ENCODE measurements at places on chromosomes 1 and 21.

DNA sequence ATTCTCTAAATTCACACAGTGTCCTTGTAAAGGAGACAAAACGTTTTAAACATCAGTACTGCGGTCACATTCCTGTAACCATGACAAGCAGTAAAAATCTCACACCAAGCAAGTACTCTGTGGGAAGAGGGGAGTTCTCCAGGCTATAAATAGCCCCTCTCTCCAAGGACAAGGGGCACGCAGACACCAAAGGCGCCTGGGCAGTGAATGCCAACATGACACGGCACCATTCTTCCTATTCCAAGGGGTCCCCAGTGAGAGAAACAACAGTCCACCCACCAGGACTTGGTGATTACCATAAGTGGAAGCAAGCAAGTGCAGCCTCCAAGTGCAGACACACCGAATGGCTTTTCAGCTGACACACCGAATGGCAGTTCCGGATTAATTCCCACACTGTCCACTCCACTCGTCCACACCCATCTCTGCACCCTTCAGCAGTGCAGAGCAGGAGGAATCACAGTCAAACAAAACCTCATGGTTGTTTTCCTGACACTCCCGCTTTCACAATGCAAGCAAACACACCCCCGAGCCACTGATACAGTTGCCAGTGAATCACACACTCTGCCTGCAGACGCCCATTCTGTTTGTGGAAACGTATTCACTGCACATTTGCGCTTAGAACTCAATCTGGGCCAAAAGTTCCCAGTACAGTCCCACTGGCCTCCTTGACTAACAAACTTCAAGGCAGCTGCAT, 1.8 kb downstream of the PTTG1IP start:
- DNase-seq, result peak; percentile 83

DNA sequence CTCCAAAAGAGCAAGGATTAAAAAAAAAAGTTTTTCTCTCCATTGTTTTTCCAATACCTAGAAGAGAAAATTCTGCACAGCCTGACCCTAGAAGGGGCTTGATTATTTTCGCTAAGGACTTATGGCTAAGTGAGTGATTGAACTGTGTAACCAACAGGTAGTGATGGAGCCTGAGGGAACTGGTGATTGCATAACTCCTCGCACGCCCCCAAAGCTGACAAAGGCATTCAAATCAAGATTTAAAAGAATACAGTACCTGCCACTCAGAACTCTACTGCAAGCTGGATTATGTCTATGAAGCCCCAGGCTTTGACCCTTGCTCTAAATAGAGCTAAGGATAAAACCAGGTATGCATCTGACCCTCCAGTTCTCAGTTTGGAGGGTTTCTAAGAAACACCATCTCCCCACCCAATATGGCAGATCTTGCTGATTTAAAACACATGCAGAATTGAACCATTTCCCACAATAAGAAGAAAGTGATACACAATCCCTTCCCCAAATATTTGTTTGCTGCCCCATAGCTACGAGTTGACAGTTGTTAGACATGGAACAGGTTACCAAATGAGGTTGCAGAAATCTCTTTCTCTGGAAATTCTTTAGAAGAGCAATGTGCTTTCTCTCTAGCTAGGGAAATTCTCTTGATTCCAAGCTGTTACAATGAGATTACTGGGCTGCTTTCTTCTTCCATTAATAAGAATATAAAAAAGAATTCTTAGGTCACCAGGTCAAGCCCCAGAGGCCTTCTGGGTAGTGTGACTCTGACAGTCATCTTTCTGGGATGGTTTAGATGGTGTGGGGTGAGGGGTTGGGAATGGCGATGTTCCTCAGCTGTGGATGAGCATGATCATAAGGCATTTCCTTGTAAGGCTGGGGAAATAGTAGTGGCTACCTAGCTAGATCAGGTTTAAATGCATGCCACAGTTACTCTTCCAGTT, 35.1 kb downstream of the FGGY start:
- DNase-seq, result no peak

DNA sequence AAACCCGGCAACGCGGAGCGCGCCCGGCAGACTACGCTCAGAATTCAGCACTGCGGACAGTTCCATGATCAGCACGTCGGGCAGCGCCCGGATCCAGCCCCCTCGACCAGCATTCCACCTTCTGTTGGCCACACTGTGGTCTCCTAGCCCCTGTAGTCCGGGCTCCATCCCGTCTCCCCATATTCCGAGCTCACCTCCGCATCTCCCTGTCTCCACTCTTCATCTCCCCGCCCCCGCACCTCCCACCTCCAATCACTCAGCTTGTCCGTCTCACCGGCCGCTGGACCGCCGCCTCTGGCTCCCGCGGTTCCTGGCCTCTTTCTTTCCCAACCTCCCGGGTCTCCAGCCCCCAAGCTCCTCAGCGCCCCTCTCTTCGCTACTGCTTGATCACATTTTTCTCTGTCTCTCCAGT, 500 bp downstream of the EPHA10 start:
- peak; percentile 36 for DNase-seq

GRCh38 chr21:34519694-34520093, 7.7 kb upstream of the KCNE1 start:
- DNase-seq, result no peak

GRCh38 chr1:103353391-103353790, 172.1 kb upstream of the RNPC3 start:
- no peak for DNase-seq

DNA sequence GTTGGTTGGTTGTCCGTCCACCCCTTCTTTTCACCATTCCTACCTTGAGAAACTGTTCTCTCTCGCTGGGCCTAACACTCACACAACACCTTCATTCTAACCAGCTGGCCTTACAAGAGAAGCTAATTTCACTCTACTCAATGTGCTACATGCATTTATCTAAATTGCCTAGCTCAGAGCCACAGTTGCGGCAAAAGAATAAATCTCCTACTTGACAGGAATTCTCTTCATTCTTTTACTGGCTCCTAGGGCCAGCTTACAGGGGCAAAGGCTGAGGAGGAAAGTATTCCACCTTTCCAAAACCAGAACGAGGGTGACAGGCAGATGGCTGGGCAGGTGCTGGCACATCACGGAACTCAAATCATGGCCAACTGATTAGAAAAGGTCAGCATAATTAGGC, 6.5 kb downstream of the F3 start:
- DNase-seq, result no peak

GRCh38 chr21:34219334-34220060, 144.3 kb upstream of the KCNE2 start:
- no peak for DNase-seq

GRCh38 chr1:174874331-174875053, 125.3 kb upstream of the CACYBP start:
- peak; percentile 22 for DNase-seq

GRCh38 chr1:197638316-197638715, 137.0 kb downstream of the DENND1B start:
- no peak for DNase-seq

- no peak for DNase-seq
Observed at GRCh38 chr21:35063428-35064172, 14.5 kb upstream of the RUNX1 start.

DNA sequence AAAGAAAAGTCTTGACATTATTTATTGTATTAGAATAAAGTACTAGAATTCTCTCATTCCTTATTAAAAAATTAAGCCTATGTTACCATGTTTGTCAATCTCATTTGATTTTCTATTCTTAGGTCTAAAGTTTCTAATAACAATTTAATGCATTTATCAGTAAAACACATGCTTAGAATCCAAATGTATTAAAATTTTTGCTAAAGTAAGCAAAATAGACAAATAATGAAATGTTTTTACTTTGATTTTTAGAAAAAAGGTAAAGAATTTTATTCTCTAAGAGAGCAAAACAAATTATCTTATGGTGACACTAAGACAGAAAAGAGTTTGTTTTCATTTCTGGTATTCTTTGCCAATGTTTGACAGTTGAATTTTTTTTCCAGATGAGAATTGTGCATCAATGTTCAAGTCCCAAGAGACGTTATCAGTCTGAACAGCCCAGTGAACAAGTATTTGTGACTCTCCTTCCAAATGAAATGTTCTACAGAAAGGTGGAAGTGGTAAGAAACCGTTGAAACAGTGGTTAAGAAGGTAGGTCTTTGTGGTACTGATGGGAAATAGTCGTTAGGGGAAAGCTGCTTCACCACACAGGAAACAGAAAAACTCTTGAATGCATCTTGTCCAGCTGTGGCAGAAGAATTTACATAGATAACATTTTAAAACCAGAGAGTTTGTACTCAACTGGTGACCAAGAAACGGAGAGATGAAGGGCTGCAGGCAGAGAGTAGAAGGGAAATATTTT, 402.5 kb downstream of the PTPRC start:
- no peak for DNase-seq

DNA sequence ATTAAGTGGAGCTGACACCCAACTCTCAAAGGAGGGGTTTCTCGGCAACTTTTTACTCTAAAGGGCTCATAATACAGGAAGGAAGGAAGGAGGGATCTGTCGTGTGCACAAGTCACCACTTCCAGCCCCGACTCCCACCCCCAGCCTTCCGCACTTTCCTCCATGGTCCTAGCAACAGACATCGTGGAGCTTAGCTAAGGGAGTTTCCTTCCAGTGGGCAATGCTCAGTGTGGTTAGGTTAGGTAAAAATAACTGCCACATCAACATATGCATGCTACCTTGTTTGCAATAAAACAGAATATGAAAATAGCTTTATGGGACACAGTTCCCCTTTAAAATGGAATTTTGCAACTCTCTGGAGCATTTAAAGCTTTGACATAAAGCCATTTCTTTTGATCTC, 35.2 kb downstream of the KANK4 start:
- no peak for DNase-seq

GRCh38 chr1:190507357-190507756, 29.7 kb upstream of the BRINP3 start:
- DNase-seq, result no peak

DNA sequence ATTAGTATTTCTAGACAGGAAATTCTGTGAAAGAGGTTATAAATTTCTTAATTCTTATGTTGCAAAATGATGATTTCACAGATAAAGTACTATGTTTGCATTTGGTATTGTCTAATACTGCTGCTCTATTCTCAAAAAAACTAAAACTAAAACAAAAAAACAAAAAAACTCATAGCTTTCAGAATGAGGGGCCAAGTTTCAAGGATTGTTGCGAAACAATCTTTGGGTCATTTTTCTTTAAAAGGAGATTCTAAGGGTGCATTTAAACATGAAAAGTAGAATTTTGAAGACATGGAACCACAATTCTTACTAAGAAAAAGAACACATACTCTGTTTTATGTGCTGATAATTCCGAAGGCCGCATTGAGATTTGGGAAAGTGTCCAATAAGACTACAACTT, 645.1 kb downstream of the ADGRL2 start:
- no peak for DNase-seq

DNA sequence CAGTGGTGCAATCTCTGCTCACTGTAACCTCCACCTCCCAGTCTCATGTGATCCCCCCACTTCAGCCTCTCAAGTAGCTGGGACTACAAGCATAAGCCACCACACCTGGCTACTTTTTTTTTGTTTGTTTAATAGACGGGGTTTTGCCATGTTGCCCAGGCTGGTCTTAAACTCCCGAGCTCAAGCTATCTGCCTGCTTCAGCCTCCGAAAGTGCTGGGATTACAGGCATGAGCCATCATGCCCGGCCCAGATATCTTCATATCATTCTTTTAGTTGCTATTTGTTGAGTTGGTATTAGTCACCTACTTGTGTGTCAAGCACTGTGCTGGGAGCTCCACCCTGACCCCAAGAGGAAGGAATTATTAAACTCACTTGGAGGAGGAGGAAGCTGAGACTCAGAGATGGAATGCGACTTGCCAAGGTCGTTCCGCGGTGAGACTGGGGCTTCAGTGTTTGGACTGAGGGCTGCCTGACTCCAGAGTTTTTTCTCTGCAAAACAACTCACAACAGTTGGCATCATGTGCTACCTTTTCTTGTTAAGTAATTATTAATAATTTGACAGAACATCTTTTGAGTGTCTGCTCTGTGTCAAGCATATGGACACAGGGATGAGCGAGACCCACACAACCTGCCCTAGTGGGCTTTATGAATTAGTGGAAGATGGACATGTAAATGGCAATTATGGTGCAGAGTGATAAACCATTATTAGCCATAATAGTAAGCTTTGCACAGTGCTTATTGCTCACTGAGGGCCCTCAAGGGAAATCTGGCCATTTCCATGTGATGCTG, 132.0 kb downstream of the FOXD2 start:
- DNase-seq, result peak; percentile 20

- DNase-seq, result no peak
Observed at GRCh38 chr1:154574716-154575115, 7.1 kb downstream of the CHRNB2 start.

DNA sequence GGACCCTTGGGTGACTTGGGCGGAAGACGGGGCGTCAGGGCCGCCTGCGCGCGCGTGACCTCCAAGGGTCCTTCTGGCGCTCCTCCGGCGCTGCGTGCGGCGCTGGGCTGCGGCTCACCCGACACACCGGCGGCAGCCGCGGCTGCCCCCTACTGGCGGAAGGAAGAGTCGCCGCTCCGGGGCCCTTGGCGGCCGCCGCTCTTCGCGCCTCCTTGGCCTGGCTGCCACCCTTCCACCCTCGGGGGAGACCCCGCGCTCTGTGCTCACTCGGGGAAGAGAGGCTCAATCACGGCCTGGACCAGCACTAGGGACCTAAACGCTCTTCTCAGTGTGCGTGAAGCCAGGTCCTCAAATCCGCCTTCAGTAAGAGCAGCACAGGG, 89.7 kb downstream of the DMRTA2 start:
- DNase-seq, result peak; percentile 67

DNA sequence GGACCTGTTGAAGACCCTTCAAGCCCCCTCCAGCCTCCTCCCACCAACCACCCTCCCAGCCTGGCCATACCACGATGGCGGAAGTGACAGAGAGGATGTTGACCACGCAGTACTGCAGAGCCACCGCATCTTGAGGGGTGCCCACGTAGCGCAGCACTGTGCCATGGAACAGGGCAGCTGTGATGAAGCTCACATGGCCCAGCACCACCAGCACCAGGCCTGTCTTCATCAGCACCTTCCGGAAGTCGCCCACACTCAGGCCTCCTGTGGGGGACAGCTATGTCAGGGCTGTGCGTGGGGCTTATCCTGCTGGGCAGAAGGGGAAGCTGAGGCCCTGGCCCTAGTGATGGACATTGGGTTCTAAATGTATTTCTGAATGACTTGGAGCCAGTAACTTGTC, 3.1 kb downstream of the TMEM54 start:
- no peak for DNase-seq

- no peak for DNase-seq
Observed at GRCh38 chr1:40819101-40819500, 35.5 kb downstream of the KCNQ4 start.

- no peak for DNase-seq
Observed at GRCh38 chr1:33057095-33057494, 20.4 kb upstream of the AK2 start.

- DNase-seq, result no peak
Observed at GRCh38 chr1:228871314-228872061, 136.2 kb downstream of the RHOU start.
